Fibroblast of gingiva (primary cell): ENCODE measurements at places on chromosomes 1 and 21.
A peak's percentile ranks its signal among the peaks of the same experiment; 100 is the strongest.

- no peak for DNase-seq
Measured at GRCh38 chr1:196144588-196144987, 463.7 kb downstream of the KCNT2 start.

- no peak for DNase-seq
Measured at GRCh38 chr1:243663651-243664050, 186.4 kb downstream of the AKT3 start.

GRCh38 chr21:34602061-34602460, 12.9 kb downstream of the RCAN1 start:
- DNase-seq: no peak

GRCh38 chr1:77990629-77991204, 11.8 kb upstream of the FUBP1 start:
- DNase-seq: no peak

GRCh38 chr1:94098585-94099111, 22.3 kb downstream of the ABCA4 start:
- no peak for DNase-seq

- peak; percentile 100 for DNase-seq
Measured at GRCh38 chr1:201713086-201713810, 115.7 kb upstream of the IPO9 start.

GRCh38 chr1:30636621-30637020, 86.8 kb downstream of the MATN1 start:
- DNase-seq: no peak
